ENCODE measurements at places on chromosomes 16 and 17.

DNA sequence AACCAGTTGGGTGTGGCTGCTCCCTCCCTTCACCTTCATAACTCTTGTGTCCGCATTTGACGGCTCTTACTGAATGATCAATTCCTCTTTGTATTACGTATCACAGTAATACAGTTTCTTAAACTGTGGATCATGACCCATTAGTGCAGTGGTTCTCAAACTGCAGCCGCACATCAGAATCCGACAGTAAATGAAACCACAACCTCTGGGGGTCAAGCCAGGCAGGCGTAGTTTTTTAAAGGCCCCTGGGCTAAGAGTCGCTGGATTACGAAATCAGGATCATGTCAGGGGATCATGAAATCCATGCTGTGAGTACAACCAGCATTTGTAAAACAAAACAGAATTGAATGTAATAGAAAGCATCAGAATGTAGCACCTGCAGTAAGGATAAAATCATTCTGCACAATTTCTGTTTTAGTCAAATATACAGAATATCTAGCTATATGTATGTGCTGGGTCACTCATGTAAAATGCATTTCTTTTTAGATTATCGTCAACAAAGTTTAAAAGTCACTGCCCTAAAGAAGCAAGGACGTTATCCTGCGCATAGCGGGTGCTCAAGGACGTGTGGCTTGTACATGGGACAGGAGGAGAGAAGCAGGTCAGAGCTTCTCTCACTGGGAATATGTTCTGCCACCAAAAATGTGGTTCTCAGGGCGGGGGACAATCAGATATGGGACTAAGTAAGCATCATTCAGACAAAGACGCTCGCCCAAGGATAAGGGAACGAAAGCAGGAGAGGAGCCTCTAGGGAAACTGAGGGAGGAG lies 113.1 kb downstream of the ZFHX3 start:
- no peak for DNase-seq

GRCh38 chr17:55238931-55239297 lies 25.8 kb upstream of the HLF start:
- DNase-seq = no peak

GRCh38 chr17:15346066-15346595 lies 4.7 kb upstream of the TEKT3 start:
- no peak for DNase-seq

GRCh38 chr16:5905935-5906334 lies 808.3 kb upstream of the EEF2KMT start:
- no peak for DNase-seq

DNA sequence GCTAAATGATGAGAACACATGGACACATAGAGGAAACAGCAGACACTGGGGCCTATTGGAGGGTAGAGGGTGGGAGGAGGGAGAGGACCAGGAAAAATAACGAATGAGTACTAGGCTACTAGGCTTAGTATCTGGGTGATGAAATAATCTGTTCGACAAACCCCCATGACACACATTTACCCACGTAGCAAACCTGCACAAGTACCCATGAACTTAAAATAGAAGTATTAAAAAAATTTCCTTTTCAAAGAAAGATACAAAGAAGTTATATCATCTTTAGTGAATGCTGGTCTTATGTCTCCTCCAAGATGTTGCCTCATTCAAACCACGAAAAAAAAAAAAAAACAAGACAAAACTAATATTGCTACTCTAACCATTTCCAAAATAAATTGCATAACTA lies 31.7 kb downstream of the MBTD1 start:
- DNase-seq = no peak

- DNase-seq = no peak
These were observed 25.3 kb downstream of the G6PC3 start for GRCh38 chr17:44095647-44096496.

Measured in stimulated activated CD8-positive, alpha-beta memory T cell treated with anti-CD3 and anti-CD28 coated beads, Interleukin-4, amount 100 ng/mL, for 1 hour (primary cell).